ENCODE measurements at places on chromosomes 1 and 21.
A peak's percentile ranks its signal among the peaks of the same experiment; 100 is the strongest.

DNA sequence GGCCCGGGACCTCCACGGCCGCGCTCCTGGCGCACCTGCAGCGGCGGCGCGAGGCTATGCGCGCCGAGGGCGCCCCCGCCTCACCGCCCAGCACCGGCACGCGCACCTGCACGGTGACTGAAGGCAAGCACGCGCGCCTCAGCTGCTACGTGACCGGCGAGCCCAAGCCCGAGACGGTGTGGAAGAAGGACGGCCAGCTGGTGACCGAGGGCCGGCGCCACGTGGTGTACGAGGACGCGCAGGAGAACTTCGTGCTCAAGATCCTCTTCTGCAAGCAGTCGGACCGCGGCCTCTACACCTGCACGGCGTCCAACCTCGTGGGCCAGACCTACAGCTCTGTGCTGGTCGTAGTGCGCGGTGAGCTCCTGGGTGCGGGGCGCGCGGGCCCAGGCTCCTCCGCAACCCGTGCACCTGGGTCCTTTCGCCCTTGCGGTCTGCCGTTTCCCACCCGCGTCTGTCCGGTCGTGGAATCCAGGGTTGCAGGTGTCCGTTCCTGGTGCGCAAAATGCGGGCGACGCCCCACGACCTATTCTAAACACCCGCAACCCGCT lies 4.6 kb downstream of the OBSCN start:
- DNase-seq = no peak

DNA sequence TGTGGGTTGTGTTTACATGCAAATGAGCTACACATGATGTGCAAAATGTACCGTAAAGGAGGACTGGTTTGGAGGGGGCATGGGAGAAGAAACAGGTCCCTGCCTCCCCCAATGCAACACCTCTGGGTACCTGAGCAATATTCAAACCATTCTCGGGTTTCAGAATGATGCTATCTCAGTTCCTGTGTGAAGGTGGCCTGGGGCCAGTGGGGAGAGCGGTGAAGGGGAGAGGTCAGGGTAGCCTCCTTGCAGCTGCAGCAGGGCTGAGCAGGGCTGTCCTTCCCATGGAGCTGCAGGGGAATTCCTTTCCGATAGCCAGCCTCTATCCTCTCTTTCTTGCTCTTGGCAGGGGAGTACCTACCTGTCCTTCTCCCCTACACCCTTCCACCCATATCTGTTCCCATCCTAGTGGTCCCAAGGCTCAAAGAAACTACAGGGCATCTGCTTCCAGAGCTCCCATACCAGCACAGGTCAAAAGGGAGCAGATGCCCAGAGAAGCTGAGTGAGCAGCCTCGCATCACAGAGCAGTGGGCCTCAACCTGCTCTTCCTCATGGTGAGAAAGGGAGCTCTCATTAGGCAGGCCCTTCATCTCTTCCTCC lies 11.9 kb downstream of the MEF2D start:
- no peak for DNase-seq

DNA sequence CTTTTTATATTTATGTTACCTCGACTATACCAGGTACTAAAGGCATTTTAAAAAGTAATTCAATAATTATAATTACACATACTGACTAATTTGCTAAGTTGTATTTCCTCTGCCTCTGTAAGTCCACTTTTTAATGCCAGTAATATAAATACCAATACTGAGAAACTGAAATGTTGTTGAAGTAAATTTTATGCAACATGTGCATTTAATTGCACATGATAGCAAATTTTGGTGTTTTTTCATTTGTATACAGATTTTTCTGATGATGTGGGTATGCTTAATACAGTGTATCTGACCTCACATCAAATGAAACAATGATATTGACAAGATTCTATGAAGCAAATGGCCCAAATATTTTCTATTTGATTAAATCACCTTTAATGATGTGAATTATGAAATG lies 1531.6 kb downstream of the KCNT2 start:
- DNase-seq = no peak

DNA sequence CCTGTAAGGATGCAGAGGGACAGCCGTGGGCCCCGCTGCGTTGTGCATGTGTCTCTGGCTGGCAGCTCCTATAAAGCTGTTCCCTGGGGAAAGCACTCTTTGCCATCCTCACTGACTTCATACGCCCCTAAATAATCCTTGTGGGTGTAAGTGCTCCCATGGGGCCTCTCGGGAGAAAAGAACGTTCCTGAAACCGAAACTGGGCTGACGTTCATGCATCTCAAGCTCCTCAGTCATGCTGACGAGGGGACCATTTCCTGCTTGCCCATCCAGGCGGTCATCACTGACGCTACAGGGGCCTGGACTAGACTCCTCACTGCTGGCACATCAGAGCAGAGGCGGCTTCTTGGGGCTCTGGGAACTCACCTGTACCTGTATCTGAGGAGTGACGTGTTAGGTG lies 73.1 kb upstream of the USP24 start:
- peak; percentile 53 for DNase-seq

GRCh38 chr1:6157528-6158174 lies 22.5 kb downstream of the CHD5 start:
- DNase-seq = peak; percentile 79

- DNase-seq = no peak
Measured at GRCh38 chr1:179043266-179043665, 17.6 kb downstream of the FAM20B start.

GRCh38 chr1:200971955-200972711 lies 51.4 kb downstream of the KIF21B start:
- DNase-seq = peak; percentile 12
